ENCODE measurements at places on chromosomes 5 and 9. TPM values are rescaled to one million over a fixed set of nuclear protein-coding genes. Genes with fewer than 3 reads are reported as not detected.

DNA sequence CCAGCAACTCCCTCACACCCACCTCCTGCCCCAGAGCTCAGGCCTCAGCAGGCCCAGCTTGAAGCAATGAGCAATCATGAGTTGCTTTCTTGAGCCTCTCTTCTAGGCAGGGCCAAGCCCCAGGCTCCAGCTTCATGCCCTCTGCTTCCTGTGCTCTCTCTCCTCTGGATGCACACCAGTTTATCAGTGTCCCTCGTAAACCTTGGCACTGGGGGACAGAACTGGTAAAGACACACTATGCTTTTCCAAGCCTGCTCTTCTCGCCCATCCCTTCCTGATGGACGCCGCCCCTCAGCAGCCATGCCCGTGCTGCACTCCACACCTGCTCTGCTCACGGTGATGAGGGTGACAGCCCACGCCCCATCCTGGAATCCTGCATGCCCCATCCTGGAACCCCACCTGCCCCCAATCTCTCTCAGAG lies 49.4 kb upstream of the ORM1 start:
- H3K27me3 ChIP-seq = no peaks in the 10 kb centered on the region
- H3K4me3 ChIP-seq = no peak overlapping the region
- H3K36me3 ChIP-seq = no peaks in the 10 kb centered on the region
- H3K4me1 ChIP-seq = no peaks in the 10 kb centered on the region
- H3K27ac ChIP-seq = no peak overlapping the region

DNA sequence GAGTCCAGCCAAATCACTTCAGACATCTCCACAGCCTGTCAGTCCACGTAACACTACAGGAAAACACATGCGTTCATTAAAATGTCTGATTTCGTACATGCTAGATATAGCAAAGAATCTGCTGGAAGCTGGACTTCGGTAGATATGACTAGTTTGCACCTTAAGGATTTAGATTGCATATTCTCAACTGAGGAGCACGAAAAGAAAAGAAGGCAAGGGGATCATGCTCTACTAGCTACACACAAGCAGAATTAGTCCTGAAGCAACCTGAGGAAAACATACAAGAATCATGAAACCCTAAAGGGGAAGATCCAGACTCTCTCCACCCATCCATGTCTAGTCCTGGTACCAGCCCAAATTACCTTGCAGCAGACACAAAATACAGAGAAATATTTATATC lies 36.1 kb upstream of the SSBP2 start:
- H3K27me3 ChIP-seq = no peaks in the 10 kb centered on the region
- no peak for DNase-seq
- no peak overlapping the region for H3K27ac ChIP-seq
- peaks cover 5% of the 10 kb centered on the region for H3K4me1 ChIP-seq

DNA sequence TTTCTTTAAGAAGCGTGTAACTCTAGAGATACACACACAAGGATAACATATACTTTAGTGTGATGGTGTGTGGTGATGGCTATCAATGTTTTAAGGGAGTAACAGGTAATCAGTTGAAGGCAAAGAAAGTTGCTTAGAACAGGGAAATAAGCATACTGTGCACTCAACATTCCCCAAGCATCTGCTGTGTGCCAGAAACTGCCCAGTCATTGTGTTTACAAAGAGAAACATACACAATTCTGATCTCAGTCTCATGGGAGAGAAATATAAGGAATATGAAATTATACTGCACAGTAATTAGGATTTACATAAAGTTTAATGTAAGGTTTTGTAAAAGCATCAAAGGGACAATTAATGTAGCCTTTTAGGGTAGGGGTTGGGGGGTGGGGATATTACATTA lies 224.1 kb upstream of the TYRP1 start:
- H3K4me3 ChIP-seq = no peak overlapping the region
- DNase-seq = no peak
- no peak overlapping the region for H3K27ac ChIP-seq
- no peaks in the 10 kb centered on the region for H3K27me3 ChIP-seq

- no peaks in the 10 kb centered on the region for H3K27me3 ChIP-seq
- DNase-seq = no peak
- no peaks in the 10 kb centered on the region for H3K36me3 ChIP-seq
- peaks cover 18% of the 10 kb centered on the region for H3K4me1 ChIP-seq
- no peak overlapping the region for H3K4me3 ChIP-seq
- no peak overlapping the region for H3K27ac ChIP-seq
These were observed 38.2 kb downstream of the HAVCR1 start for GRCh38 chr5:157020511-157021222.

DNA sequence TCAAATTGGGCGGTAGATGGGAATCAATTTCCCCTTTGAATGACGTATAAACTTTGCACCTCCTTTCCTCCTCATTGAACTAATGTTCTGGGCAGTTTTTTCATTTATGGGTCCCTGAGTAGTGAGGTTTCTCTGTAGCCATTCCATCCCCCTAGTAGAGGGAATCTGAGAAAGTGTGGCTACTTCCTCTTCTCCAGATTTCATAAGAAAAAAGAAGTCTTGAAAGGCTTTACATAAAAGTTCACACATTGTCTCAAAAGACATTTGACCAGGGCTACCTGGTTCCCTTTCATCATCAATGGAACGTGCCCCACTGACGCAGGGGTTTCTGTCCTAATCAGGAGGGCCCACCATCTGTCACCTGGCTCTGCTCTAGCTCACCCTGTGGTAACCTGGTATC lies 57.3 kb downstream of the CTSL start:
- H3K4me3 ChIP-seq = no peak overlapping the region
- no peaks in the 10 kb centered on the region for H3K4me1 ChIP-seq
- no peaks in the 10 kb centered on the region for H3K27me3 ChIP-seq
- H3K27ac ChIP-seq = no peak overlapping the region
- no peak for DNase-seq
- H3K36me3 ChIP-seq = no peaks in the 10 kb centered on the region

DNA sequence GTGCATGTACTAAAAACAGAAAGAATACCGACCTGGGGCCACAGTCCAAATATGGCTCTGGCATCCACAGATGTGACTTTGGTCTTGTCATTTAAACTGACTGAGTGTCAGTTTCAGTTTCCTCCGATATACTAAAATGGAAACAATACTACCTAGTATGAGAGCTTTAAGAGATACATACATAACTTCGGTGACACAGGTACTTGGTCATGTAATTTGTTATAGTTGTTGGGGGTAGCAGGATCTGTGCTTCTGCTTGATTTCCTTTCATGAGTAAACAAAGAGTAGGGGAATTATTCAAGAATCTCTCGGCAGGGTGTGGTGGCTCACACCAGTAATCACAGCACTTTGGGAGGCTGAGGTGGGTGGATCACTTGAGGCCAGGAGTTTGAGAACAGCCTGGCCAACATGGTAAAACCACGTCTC lies 32.1 kb downstream of the MTMR12 start:
- peaks cover 23% of the 10 kb centered on the region for H3K4me1 ChIP-seq
- peak overlapping the region; percentile 22 for H3K27ac ChIP-seq
- no peak overlapping the region for H3K4me3 ChIP-seq
- DNase-seq = no peak

GRCh38 chr5:36535378-36535777 lies 71.0 kb upstream of the SLC1A3 start:
- H3K27ac ChIP-seq = no peak overlapping the region
- no peaks in the 10 kb centered on the region for H3K27me3 ChIP-seq
- no peak overlapping the region for H3K4me3 ChIP-seq
- H3K4me1 ChIP-seq = no peaks in the 10 kb centered on the region

- peaks cover 20% of the 10 kb centered on the region for H3K27me3 ChIP-seq
- H3K36me3 ChIP-seq = no peaks in the 10 kb centered on the region
- no peak overlapping the region for H3K27ac ChIP-seq
These were observed 134.3 kb upstream of the CLINT1 start for GRCh38 chr5:157993201-157993600.

GRCh38 chr5:160245506-160246086 lies 16.3 kb downstream of the FABP6 start:
- no peak overlapping the region for H3K27ac ChIP-seq
- H3K4me1 ChIP-seq = no peaks in the 10 kb centered on the region
- no peaks in the 10 kb centered on the region for H3K36me3 ChIP-seq
- no peak overlapping the region for H3K4me3 ChIP-seq

- H3K4me1 ChIP-seq = peaks cover 11% of the 10 kb centered on the region
- no peaks in the 10 kb centered on the region for H3K27me3 ChIP-seq
- H3K27ac ChIP-seq = no peak overlapping the region
- DNase-seq = no peak
- no peaks in the 10 kb centered on the region for H3K36me3 ChIP-seq
These were observed 117.8 kb downstream of the TLE4 start for GRCh38 chr9:79689576-79689975.

- H3K36me3 ChIP-seq = no peaks in the 10 kb centered on the region
- no peaks in the 10 kb centered on the region for H3K4me1 ChIP-seq
- H3K27me3 ChIP-seq = no peaks in the 10 kb centered on the region
These were observed 10.1 kb downstream of the CAMK2A start for GRCh38 chr5:150279330-150280020.

The PTGDS gene
- 5.5 TPM for polyA plus RNA-seq

The SPINK6 gene
- not detected for polyA plus RNA-seq

Data from CD8-positive, alpha-beta memory T cell (primary cell).